ENCODE measurements at places on chromosomes 7 and 10.
A peak's percentile ranks its signal among the peaks of the same experiment; 100 is the strongest.

- peak; percentile 26 for DNase-seq
Observed at GRCh38 chr7:111168182-111168581, 77.3 kb downstream of the LRRN3 start.

- no peak for DNase-seq
Observed at GRCh38 chr10:49005270-49005669, 65.6 kb upstream of the LRRC18 start.

- DNase-seq: no peak
Observed at GRCh38 chr7:86644282-86645224, 844 bp downstream of the GRM3 start.

GRCh38 chr7:577741-578370, 58.2 kb upstream of the PDGFA start:
- no peak for DNase-seq

DNA sequence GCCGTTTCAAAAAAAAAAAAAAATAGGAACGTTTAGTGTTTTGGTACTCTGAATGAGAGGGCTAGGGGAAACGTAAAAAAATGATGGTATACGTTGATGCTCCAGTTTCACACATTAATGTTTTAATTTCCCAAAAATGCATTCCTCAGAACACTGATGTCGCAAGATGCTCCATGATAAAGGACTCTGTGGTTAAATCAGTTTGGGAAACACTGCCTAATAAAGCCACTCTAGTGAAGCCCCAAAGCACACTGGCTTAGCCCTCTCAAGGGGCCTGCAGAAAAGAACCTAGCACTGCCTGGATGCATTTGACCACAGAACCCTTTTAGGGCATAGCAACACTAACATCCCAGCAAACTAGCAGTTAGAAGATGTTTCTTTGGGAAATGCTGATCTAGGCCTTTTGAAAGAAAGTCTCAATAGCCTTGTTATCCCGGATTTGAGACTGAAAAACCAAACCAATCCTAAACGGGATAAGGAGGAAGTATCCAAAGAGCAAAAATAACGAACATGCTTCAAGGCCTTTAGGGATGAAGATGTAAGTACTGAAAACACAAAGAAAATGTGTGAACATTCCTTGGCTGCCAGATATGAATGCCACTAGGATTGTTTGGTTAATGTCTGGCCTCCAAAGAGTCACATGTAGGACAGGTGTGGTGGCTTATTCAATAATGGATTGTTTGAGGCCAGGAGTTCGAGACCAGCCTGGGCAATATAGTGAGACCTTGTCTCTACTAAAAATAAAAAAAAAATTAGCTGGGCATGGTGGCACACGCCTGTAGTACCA, 11.0 kb downstream of the DLG5 start:
- no peak for DNase-seq

DNA sequence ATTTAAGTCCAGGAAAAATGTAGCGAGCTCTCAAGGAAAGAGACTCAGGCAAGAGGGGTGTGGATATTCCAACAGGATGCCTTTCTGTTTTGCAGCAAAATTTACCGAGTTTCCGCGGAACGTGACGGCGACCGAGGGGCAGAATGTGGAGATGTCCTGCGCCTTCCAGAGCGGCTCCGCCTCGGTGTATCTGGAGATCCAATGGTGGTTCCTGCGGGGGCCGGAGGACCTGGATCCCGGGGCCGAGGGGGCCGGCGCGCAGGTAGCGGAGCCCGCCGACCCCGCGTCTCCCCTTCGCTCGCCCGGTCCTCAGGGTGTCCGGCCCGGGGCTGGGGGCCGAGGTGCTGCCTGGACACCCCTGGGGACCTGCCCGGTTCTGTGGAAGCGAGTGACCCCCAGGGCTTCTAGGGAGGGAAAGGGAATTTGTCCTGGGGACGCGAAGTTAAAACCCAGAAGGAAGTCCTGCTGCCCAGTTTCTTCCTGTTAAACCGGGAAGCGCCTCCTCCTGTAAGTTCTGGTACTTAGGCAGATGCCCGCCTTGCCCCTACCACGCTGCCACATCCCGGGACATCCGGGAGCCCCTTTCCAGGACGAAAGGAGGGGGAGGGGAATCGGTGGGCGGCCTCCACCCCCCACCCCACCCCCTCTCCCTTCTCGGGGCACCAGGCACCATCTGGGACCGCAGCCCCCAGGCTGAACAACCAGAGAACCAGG, 2.5 kb downstream of the VSTM2A start:
- DNase-seq: no peak

DNA sequence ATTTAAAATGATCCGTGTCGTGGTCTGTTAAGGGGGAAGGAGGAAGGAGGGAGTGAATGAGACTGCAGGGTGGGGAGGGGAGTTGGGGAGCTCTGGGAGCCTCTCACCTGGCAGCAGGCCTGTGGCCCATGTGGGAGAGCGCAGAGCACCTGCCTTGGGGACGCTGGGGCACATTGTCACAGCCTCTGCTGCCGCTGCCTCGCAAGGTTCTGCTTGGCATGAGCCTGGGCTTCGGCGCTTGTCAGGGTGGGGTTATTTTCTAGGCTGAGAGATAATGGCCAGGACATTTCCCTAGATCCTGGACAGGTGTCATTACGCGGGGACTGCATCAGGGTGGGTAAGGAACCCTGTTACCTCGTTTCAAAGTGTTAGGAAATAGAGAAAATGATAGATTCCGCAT, 2.2 kb upstream of the SUN1 start:
- DNase-seq: no peak

GRCh38 chr7:21640105-21640504, 97.3 kb downstream of the DNAH11 start:
- no peak for DNase-seq

- no peak for DNase-seq
Observed at GRCh38 chr7:72781631-72782030, 46.4 kb downstream of the TYW1B start.

DNA sequence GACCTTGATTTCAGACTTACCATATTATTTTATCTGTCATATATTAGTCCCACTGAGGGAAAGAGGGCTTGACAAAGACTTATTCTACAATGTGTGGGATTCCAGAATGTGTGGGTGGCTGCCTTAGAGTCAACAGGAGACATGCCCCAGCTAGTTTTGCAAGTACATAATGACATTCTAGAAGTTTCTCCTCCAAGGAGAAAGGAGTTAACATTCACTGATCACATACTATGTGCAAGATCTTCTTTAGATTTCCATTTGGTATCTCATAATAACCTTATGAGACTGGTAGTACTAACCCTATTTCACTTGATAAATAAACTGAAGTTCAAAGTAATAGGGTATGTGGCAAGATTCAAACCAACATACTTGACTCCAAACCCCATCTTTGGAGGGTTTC, 25.2 kb downstream of the IRF5 start:
- DNase-seq: no peak

DNA sequence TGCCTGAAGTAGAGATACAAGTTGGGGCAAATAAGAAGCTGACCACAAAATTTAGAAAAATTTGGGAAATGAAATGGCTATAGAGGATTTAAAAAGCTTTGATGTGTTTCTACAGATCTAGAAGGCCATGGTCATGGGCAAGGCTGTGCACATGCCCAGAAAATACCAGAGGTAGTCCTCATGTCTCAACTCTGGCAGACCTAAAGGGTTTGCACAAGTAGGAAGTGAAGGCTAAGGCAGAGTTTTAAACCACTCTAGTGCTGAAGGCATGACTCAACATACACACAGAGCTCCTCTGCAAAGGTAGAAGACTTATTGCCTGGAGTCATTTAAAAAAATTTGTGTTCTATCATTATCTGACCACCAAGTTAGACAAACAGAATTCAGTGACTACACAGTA, 364.6 kb downstream of the CCSER2 start:
- DNase-seq: no peak

DNA sequence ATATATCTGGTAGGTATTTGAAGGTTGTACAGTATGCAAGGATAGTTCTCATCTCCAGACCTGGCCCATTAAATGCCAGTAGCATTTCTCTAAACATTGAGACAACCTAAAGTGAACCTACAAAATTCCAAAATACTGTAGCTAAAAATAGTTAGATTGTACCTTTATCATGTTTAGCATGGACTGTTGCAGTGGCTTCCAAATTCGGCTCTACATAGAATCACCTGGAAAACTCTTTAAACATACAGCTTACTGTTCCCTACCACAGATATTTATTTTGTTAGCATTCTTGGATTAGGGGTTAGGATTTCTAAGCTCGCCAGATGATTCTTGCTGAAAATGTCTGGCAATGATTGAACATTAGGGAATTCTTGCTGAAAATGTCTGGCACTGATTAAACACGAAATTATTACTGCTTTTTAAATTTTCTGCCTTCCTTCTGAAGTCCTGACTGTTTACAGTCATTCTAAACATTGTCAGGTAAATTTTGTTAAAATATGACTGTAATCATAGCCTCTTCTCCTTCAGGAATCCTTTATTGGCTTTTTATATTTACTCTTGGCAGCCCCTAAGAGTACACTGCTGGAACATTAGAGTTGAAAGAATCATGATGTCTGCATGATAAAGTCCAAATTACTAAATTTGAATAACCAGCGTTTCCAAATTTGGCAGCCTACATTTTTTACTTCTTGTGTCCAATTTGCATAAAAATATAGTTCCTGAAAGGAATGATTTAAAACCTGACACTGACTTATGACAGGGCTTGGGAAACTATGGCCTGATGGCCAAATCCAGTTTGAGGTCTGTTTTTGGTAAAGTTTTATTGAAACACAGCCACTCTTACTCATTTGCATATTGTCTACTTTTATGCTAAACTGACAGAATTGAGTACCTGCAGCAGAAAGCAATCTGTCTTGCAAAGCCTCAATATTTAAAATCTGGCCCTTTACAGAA, 40.3 kb downstream of the SHOC2 start:
- DNase-seq: no peak

DNA sequence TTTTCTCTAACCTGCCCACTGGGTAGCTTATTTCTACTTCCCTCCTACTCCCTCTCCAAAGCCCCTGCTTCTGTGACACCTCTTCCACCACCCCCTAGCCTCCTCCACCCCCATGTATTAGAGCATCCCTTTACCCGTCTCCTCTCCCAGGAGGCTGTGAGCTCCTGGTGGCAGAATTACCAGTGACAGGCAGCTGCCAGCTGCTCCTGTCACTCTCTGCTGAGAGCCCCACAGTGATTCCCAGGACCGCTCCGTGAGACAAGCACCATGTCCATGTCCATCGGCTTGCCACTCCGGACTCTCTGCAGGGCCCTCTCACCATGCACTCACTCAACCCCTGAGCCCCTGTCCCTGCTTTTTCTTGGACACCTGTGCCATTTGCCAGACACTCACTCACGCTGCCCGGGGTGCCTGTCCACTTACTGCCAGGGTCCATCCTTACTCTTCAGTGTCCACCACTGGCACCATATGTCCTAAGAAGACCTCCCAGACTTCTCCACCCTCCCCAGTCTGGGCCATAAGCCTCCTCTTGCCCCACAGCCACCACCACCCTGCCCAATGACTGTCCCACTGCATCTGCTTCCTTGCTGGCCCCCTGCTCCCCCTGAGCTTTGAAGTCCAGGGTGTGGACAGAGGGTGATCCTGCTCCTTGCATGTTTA, 9.8 kb downstream of the WDFY4 start:
- DNase-seq: no peak

- DNase-seq: no peak
Observed at GRCh38 chr10:130388746-130389145, 252.6 kb downstream of the GLRX3 start.

- no peak for DNase-seq
Observed at GRCh38 chr7:85226361-85227085, 39.7 kb upstream of the SEMA3D start.

GRCh38 chr10:28328346-28328745, 25.5 kb upstream of the MPP7 start:
- no peak for DNase-seq

DNA sequence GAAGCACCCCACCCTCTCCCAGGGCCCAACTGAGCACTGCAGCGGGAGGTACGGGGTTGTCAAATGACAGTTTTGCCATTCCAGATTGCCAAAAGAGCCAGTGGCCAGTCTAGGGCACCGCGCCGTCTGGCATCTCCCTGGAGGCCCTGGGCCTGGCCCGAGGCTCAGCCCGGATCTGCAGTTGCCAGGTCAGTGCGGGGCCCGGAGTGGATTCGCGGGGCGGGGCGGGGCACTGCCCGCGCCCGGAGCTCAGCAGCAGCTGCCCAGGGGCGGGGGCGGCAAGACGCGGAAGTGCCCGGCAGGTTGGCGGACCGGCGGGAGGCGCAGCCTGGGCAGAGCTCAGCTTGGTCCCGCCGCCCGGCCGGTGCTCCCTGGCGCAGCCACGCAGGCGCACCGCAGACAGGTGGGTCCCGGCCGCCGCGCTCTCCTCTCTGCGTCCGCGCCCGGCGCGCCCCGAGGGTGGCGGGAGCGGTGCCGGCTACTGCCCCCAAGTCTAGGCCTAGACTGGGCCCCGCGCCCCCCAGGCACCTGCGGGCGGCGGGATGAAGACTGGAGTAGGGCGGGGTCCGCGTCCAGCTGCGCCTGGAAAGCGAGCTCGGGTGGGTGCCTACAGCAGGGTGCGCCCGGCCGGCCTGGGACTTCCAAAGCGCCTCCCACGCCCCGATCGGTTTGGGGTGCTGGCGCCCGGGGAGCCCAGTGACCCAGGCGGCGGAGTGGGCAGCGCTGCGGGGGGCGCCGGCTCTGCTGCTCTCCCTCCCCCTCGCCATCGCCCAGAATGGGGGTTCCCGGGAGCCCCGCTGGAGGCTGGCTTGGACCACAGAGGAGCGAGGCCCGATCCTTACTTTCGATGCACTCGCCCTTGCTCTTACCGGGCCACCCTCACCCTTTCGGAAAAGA, at the start of gene IRF5:
Gene IRF5 (plus strand): TSS at position 281 of the 897 bp plus-strand sequence. CDS start 4,155 bp downstream, outside the sequence.
- DNase-seq: no peak

Measured in fibroblast of the conjunctiva (primary cell).